GM13976 (cell line): ENCODE measurements at places on chromosomes 7 and 10.

GRCh38 chr7:34038816-34039470 lies 133.6 kb downstream of the BMPER start:
- no peak for DNase-seq

- DNase-seq, result no peak
These were observed 53.8 kb downstream of the TFAM start for GRCh38 chr10:58438986-58439385.

GRCh38 chr10:18117276-18117675 lies 22.9 kb upstream of the CACNB2 start:
- DNase-seq, result no peak

- DNase-seq, result no peak
These were observed 117.4 kb downstream of the LHPP start for GRCh38 chr10:124579011-124579399.

- DNase-seq, result no peak
These were observed 1032.2 kb upstream of the LRRTM3 start for GRCh38 chr10:65893676-65894075.

GRCh38 chr10:72263613-72264241 lies 10.0 kb upstream of the DDIT4 start:
- DNase-seq, result no peak

DNA sequence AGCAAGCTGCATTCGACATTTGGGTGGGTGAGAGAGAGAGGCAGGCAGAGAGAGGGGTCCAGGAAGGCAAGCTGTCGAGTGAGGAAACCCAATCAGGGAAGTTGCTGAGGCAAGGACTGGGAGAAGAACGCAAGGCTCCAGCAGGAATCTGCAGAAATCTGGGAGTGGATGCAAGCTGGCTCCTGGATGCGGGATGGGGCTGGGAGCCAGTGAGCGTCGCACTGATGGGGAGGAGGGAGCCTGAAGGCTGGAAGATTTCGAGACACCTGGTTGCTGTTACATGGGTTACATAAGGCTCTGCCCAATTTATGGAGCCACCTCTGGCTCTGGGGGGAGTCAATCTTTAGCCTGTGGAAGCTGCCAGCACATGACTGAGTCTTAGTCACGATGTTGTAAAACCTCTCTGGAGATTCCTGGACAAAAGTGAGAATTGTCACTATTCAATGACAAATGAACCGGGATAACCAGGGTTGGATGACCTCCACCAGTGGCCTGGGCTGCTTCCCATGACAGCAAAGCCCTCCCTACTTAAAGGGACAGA lies 51.1 kb upstream of the ADRB1 start:
- DNase-seq, result no peak
